Brain pericyte (primary cell): ENCODE measurements at places on chromosomes 7 and 10.

DNA sequence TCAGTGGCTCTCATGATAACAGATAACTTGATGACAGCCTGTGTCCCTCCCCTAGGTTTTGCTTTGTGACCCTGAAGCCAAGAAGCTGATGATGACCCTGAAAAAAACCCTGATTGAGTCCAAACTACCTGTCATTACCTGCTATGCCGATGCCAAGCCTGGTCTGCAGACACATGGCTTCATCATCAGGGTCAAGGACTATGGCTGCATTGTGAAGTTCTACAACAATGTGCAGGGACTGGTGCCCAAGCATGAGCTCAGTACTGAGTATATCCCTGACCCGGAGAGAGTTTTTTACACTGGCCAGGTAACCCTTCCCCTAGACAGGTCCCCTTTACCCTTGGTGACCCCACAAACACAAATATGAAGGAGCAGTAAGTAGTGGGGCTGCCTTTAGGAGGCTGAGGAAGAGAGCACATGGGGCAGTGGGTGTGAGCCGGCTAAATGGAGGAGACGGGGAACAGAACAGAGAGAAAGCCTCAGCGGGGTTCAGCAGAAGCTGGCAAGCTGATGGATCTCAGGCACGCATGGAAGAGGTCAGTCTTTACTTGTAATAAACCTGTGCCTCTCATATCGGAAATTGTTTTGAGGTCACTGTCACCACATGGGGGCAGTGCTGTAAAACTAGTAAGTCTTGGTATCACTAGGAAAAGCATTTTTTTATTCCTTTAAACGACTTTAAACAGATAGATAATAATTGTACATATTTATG, 20.2 kb downstream of the PDCD11 start:
- DNase-seq: no peak

DNA sequence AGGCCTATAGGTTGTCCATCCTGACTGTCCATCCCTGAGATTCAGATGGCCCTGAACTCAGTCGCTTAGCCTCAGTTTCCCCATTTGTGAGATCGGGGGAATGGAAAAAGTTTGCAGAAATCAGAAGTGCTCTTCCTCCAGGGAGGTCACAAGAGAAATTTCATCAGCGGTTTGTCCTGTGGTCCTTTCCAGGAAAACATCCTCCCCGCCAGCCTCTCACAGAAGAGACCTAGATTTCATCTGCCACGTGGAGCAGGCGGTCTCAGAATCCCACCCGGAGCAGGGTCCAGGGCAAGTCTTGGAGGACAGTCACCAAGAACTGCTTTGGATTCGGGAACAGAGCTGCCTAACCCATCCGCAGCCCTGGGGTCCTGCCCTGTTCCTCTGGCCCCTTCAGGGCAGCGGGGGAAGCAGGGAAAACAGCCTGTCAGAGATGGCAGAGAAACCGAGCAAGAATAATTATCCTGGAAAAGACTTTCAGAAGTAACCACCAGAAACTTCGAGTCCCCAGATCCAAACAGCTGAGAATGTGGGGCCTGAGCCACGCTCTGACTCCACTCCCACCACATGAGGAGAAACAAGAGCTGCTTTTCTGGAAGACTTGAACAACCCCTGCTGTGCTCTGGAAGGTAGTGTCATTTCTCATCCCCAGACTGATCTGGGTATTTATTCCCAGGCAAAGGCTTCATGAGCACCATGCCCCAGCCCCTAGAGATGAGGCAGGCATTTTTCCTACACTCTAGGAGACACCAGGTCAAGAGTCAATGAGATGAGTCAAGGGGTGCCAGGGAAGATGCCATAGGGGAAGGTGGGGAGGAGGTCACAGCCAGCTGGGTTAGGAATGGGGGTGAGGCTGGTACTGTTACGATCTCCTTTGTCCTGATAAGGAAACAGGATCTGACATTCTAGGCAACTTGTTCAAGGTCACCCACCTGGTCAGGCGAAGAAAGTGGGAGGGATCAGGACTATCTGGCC, 1.1 kb upstream of the TNS3 start:
- DNase-seq: no peak

GRCh38 chr10:131065673-131066305, 245.7 kb downstream of the TCERG1L start:
- no peak for DNase-seq

- DNase-seq: no peak
Measured at GRCh38 chr10:117903854-117904253, 142.9 kb downstream of the RAB11FIP2 start.

DNA sequence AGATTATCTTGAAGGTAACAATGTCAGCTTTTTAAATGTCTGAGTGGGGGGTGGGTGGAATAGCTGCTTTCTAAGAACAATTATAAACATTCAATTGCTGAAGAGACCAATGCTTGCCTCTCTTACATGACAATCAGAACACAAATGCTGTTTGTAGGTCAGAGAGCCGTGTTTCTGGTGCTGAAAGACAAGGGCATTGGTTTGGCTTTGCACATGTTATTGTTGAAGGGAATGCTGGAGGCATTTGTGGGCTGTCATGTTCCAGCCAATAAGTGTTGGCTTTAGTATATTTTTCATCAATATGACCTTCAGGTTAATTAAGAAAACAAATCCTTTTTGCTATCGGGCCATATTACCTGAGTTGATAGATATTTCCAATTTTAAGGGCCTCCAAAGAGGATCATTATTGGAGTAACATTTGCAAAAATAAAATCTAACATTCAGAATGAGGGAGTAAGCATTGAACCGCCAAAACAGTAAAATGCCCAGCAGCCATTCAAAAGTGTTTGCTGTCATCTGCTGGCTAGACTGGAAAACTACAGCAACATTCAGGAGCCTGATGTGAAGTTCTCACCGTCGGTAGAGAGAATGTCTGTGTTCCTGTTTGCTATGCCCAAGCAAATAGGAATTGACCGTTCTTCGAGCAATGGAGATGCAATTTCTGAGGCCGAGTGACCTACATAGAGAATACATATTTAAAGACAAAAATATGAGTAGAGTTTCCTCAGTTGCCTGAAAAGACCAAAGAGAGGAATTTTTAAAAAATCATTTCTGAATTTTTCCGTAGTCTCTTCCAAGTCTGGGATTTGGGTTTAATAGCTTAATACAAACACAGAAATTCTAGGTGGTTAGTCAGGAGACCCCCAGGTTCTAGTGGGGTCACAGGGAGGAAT, 118.9 kb downstream of the APBB1IP start:
- DNase-seq: no peak

GRCh38 chr10:20552382-20552781, 344.7 kb downstream of the NEBL start:
- DNase-seq: no peak

- no peak for DNase-seq
Measured at GRCh38 chr10:77925795-77926565, 575 bp downstream of the DLG5 start.

GRCh38 chr10:4651404-4652037, 174.5 kb upstream of the AKR1E2 start:
- no peak for DNase-seq

DNA sequence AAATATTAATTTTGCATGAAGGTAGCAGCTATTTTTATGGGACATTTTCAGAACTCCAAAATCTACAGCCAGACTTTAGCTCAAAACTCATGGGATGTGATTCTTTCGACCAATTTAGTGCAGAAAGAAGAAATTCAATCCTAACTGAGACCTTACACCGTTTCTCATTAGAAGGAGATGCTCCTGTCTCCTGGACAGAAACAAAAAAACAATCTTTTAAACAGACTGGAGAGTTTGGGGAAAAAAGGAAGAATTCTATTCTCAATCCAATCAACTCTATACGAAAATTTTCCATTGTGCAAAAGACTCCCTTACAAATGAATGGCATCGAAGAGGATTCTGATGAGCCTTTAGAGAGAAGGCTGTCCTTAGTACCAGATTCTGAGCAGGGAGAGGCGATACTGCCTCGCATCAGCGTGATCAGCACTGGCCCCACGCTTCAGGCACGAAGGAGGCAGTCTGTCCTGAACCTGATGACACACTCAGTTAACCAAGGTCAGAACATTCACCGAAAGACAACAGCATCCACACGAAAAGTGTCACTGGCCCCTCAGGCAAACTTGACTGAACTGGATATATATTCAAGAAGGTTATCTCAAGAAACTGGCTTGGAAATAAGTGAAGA, 112.3 kb downstream of the CFTR start:
- no peak for DNase-seq

GRCh38 chr7:30422922-30423321, 55.7 kb downstream of the NOD1 start:
- DNase-seq: no peak

GRCh38 chr7:118059209-118059608, 124.8 kb upstream of the LSM8 start:
- no peak for DNase-seq

DNA sequence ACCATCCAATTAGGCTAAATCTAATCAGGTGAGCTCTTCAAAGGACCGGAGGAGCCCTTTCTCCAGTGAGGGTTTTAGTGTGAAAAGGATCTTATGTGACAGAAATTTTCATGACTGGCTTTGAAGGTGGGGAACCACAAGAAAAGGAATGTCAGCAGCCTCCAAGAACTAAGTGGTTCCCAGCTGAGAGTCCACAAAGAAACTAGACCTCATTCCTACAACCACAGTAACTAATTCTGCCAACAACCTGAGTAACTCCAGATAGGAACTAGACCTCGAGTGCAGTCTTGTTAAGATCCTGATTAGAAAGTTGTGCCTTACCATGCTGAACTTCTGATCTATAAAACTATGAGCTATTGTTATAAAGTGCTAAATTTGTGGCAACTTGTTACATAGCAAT, 51.3 kb downstream of the PCLO start:
- no peak for DNase-seq

DNA sequence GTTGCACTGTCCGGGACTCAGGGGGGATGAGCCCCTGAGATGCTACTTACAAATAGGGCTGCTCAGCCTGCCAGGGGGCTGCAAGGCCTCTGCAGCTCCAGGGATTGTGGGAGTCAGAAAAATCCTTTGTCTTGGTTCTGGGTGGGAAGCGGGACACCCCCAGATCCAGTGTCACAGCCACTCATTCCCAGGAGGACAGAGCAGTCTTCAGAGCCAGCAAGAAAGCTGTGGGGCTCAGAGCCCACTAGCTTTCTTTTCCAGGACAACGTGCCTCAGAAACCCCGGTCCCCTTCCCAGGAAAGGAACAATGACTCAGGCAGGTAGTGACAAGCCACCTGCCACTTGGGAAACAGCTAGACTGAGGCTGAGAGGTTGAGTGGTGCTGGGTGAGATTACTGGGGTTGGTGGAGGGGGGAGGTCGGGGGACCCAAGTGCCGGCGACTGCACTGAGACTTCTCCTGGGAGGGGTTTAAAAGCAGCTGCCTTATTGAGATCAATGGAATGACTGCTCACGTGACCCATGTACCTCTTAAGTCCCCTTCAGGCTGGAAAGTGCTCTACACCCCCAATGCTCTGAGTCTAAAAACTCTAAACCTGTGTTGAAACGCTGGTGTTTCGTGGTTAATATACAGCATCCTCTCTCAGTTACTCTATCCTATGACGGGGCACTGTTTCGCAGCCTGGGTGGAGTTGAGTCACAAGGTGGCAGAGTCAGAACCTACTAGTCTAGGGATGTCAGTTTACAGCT, 123.6 kb downstream of the UBE2H start:
- no peak for DNase-seq

GRCh38 chr10:67934336-67934735, 49.9 kb downstream of the SIRT1 start:
- DNase-seq: no peak

GRCh38 chr10:15325243-15325943, 45.7 kb downstream of the FAM171A1 start:
- no peak for DNase-seq

DNA sequence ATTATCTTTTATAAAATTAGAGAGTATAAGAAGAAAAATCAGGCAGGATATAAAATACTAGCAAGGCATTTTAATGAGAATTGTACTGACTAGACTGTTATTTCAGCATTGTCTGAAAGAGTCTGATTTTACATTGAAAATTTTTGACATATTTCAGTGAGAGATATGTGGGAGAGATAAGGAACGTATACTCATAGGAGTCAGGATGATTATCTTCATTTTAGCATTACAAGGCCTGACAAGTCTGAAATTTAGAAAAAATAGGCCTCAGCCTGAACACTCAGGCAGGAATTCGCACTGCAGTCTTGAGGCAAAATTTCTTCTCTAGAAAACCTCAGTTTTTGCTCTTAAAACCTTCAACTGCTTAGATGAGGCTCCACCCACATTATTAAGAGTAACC, 386.0 kb downstream of the HGF start:
- no peak for DNase-seq

DNA sequence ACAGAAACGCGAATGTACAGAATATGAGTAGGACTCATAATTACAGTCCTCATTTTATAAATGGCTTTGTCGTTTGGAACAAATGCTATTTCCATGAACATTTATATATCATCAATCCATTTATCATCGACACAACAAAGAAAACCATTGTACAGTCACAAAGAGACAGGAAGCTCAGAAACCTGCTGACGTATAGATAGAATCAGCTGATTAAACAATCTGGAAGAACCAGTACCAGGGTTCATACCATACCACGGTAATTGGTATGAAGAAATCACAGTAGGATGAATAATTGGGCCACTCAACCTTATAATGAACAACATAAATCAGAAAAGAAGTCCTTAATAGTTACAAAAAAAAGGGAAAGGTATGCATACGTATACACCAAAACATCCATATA, 295.0 kb downstream of the PARD3 start:
- DNase-seq: no peak

GRCh38 chr7:142375710-142376313, 118.0 kb upstream of the PRSS58 start:
- DNase-seq: no peak

DNA sequence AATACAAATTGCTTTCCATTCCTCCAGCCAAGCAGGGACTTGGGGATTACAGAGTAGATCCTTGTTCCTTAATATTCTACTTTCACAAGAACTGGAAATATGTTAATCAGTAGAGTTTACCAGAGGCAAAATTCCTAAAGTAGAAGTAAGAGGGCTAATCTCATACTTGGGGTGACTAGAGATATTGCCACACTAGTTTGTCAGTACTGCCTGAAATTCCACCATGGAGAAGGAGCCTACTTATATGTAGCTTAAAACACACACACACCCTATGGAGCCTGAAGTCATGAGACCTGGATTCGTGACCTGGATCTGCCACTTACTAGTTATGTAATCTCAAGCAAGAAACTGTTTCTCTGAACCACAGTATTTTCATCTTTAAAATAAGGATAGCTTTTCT, 33.9 kb downstream of the STRIP2 start:
- DNase-seq: no peak

GRCh38 chr10:76514321-76514720, 1082.9 kb downstream of the LRMDA start:
- no peak for DNase-seq

DNA sequence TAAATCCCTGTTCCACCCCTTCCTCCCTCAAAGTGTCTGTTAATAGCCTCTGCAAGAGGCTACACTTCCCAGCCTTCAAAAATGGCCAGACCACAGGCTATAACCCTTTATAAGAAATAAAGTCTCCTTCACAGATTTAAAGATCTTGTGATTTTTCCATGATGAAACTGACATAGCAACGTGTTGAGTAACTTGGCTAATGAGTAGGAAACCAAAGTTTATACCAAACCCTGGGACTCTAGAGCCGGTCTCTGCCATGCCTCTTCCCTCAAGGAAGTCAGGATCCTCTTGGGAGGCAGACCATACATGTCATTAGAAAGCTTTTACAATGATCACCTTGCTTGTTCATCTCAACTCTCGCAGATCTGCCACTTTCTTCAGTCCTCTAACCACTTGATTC, 44.4 kb downstream of the GRM8 start:
- DNase-seq: no peak
